ENCODE measurements at places on chromosomes 2 and 18.

- DNase-seq: no peak
Observed at GRCh38 chr2:171568089-171568488, 45.8 kb downstream of the CYBRD1 start.

- no peak for DNase-seq
Observed at GRCh38 chr2:55025082-55025481, 25.2 kb downstream of the RTN4 start.

- no peak for DNase-seq
Observed at GRCh38 chr2:45394842-45395241, 216.2 kb downstream of the SRBD1 start.

GRCh38 chr18:12630136-12630535 is 27.8 kb downstream of the SPIRE1 start:
- no peak for DNase-seq

DNA sequence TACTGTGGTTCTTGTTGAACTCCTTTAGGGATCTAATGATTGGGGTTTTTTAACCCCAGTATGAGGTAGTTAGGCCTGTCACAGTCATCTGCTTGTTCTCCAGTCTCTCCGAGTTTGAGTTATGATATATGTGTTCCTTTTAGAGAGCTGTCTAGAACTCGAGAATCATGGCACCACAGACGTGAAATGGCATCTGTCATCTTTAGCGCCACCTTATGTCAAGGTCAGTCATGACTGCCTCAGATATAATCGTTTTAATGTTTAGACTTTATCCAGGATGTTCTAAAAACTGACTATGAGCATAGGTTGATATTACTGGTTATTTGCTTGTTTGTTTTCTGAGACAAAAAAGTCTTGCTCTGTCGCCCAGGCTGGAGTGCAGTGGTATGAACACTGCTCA is 112.2 kb downstream of the CEP192 start:
- no peak for DNase-seq

DNA sequence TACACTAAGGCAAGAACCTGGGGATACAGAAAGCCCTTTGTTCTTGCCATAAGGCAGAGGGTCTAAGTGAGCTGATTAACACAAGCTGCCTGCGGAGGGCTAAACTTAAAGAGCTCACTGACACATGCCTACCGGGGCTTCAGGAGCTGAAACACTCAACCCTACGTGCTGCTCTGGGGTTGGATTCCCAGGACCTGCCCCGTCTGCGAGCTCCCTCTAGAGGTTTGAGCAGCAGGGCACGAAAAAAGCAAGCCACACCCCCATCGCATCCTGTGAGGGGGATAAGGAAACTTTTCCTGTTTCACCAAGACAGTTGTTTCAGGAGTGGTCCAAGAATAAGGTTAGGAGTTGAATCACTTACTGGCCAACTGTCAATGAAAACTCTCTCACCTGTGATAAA is 562.1 kb downstream of the TMX3 start:
- DNase-seq: no peak

- no peak for DNase-seq
Observed at GRCh38 chr2:151575338-151575737, 158.9 kb downstream of the NEB start.

DNA sequence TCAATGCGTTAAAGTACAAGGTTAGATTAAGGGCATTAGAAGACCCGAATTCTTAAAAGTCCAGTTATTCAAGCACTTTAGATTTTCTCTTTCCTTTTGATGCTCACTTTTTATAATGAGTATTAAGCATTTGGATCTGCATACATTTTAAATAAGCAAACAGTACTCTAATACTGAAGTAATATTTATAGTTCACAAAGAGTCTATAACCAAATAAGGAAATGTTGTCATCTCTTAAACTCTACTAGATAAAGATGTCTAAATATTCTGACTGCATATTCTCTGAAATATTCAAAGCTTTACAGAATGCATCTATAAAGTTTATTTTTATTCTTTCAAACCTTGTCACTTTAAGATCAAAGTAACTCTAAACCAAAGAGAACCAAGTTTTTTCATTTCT is 25.5 kb downstream of the PPP3R1 start:
- DNase-seq: no peak

DNA sequence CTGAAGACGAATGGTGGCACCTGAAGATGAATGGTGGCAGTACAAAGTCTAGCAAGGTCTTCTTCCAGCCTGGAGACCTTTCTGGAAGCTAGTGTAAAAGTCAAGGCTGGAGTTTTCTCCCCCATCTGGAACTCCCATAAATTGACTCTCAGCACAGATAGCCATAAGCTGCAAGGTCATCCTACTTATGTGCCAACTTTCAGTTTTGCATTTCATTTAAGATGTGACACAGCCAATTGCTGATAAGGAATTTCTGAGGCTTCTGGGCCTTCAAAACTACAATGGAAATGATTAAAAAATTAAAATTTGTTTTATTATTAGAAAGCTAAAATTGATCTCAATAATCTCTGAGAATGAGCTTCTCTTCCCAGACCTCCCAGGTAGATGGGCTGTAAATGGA is 10.2 kb downstream of the XDH start:
- DNase-seq: no peak

DNA sequence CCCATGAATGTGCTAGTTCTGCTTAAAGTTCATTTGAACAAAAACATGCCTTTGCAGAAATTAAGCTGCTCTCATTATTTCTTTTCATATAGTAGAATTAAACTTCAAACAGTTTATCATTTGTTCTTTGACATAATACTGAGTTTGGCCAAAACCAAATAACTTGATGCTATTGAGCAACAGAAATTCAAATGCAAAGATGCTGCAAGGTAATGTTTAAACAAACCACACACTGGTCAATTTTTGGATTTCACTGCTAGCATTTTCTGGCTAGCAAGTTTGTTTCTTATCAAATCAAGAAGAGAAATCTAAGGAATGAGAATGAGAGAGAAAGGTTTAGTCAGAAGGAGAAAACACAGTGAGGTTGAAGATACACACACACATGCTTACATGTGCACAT is 80.0 kb downstream of the LYPD1 start:
- no peak for DNase-seq

GRCh38 chr2:102034683-102035548 is 43.2 kb downstream of the IL1R2 start:
- no peak for DNase-seq

DNA sequence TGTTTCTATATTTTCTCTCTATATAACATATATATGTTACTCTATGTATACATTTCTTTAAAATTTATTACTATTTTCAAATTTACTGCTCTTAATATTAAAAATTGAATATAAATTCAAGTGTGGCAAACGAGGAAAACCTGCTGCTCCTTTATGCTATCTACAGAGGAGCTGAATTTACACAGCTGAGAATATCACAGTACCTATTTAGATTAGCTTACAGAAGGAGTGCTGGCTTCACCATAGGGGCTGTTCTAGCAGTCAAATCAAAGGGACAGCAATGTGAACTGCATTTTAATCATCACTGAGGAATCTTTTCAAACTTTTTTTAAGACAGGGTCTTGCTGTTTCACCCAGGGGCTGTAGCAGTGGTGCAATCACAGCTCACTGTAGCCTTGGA is 213.8 kb downstream of the SRBD1 start:
- DNase-seq: no peak

GRCh38 chr2:170365003-170365402 is 187.1 kb downstream of the MYO3B start:
- DNase-seq: no peak

GRCh38 chr18:48640566-48641270 is 101.9 kb downstream of the CTIF start:
- peak; percentile 39 for DNase-seq

- DNase-seq: peak; percentile 99
Observed at GRCh38 chr2:207529330-207530159, at the start of gene CREB1. TSS of gene CREB1 (plus strand) at chr2:207529962. CDS start at chr2:207555636, 25,674 bp downstream.

DNA sequence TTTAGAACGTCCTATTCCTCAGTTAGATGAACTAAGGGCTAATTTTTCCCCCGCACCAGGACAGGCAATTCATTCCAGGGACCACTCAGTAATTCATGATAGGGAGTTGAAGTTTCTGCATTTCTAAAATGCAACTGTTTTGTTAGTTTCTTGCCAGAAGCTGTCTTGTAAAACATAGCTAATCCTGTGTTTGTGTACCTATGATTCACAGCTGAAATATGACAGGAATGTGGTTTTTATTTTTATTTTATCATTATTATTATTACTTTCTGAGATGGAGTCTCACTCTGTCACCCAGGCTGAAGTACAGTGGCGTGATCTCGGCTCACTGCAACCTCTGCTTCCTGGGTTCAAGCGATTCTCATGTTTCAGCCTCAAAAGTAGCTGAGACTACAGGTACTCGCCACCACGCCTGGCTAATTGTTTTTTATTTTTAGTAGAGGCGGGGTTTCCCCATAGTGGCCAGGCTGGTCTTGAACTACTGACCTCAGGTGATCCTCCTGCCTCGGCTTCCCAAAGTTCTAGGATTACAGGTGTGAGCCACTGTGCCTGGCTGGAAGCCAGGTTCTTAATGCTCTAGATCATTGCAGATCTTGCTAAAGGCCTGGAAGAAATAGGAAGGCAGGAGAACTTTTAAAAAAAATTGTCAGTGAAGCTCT is 154.8 kb upstream of the FHL2 start:
- DNase-seq: peak; percentile 27

GRCh38 chr2:102891296-102891695 is 129.5 kb downstream of the TMEM182 start:
- DNase-seq: no peak

GRCh38 chr2:23293063-23293462 is 91.9 kb upstream of the KLHL29 start:
- no peak for DNase-seq

DNA sequence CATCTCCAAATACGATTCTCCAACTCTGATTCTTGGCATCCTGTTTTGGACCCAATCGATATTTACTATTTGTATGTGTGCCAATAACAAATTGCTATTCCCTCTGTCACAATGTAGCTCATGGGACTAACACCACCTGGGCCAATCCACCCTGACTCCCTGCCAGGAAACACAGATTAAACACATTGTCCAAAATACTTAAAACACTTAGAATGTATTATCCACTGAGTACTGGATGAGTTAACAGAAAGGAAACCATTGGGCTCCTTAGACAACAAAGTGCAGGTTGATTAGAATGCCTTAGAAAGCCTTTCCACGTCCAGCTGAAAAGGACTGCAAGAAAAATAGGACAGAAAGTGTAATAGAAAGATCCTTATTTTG is 79.4 kb upstream of the ARHGAP28 start:
- no peak for DNase-seq

DNA sequence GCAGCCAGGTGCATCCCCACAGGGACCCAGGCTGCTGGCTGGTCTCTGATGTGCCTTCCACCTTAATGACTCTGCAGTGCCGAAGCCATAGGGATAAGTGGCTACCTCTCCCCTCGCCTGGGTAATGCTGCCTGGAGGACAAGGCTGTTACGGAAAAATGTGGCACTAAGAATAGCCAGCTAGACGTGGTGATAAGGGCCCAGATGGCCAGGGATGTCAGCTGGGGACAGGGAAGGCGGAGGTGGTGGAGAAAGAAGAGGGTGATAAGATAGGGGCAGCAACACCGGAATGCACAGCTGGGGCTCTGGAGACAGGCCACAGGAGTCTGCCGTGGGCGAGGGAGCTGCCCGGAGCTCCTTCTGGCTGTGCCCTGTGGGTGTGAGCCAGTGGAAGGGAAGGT is 170.6 kb downstream of the FHOD3 start:
- DNase-seq: no peak

- peak; percentile 21 for DNase-seq
Observed at GRCh38 chr2:189412330-189412953, 28.8 kb upstream of the WDR75 start.

- DNase-seq: no peak
Observed at GRCh38 chr2:188940171-188940570, 34.0 kb upstream of the COL3A1 start.

DNA sequence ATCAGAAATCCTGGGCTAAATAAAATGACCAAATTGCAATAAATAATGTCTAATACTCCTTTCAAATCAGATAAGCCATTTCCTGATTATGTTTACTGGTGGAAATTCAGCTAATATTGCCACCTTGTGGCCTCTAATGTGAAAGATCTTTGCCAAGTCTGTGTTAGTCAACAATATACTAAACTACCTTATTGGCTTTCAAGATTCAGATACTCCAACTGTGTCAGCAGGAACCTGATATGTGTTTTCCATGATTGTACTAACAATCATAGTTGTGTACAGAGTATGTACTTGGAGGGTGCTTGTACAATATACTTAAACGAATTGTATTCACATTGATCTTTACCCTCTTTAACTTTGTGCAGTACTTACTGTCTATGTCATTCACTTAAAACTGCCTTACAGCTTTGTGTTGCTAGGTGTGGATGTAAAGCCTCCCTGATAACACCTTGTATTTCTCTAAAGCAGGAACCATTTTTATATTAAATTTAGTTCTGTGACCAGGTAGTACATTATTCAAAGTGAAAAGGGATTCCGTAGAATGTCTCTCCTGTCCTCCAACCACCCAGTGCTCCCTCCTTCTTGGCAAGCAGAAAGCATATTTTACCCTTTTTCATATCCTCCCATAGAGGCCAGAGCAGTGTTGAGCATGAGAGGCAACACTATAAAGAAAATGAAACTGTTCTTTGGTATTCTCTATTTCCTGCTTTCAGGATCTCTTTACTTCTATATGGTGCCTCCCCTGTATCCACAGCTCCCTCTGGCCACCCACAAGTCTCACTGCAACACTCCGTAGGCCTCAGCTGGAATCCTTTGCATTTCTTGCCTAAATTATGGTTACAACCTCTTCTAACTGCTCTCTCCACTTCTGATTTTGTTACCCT is 75.2 kb upstream of the C2orf15 start:
- peak; percentile 27 for DNase-seq

DNA sequence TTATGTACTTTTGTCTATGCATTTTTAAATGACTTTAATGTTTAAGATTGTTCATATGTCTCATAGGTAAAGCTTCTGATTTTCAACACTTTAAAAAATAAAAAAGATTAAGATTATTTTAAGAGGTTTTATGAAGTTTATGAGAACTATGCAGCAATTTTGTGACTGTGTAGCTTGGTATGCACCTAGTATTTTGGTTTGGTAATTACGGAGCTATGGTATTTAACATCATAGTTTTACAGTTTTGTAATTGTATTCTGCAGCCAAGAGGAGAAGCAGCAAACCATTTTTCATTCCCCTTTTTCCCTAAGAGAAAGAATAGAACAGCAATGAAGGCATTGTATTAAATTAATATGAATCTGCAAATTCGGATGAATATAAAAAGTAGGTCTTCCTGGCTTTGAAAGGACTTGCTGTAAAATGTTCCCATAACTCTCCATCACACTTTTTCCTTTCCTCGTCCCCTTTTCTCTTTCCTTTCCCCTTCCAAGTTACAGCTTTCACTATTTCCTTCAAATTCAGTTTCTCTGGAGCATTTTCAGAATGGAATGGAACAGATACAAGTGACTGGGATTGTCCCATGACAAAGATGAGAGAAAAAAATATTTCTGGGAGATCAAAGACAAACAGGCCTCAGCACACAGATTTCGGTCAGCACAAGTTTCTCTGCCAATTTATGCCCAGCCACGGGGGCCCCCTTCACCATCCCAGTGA is 26.1 kb upstream of the PIEZO2 start:
- peak; percentile 69 for DNase-seq

Measured in AG08396 (cell line).